ENCODE measurements at places on chromosomes 4 and X. TPM values are rescaled to one million over a fixed set of nuclear protein-coding genes. Genes with fewer than 3 reads are reported as not detected.

The SH2D1A gene
- 2.5 TPM for total RNA-seq

The VSIG4 gene
- 793 TPM for total RNA-seq

The BEX1 gene
- total RNA-seq = not detected

The IL15 gene
- 7.5 TPM for total RNA-seq

The UCHL1 gene
- total RNA-seq = 442 TPM

The CXCR3 gene
- total RNA-seq = not detected

The GABRE gene
- 260 TPM for total RNA-seq

The SMIM10 gene
- 3.6 TPM for total RNA-seq

The GPC3 gene
- 77.0 TPM for total RNA-seq

The TLR10 gene
- total RNA-seq = not detected
